Heart right ventricle (tissue), 16 donors: ENCODE measurements at places on chromosomes 1 and 21. TPM values are rescaled to one million over a fixed set of nuclear protein-coding genes. Genes with fewer than 3 reads are reported as not detected.

Gene POU3F1
- not detected for total RNA-seq

Gene OLFML3
- 6.1 TPM for total RNA-seq

Gene SDHC
- 423 TPM for total RNA-seq

Gene GBP2
- 9.6 TPM for total RNA-seq

Gene BRDT
- total RNA-seq, result not detected

Gene NUP210L
- total RNA-seq, result not detected

Gene TLR5
- total RNA-seq, result 3.2 TPM

Gene SPATA6
- total RNA-seq, result 11.3 TPM

Gene SLFNL1
- 0.28 TPM for total RNA-seq

Gene KCNA3
- 0.16 TPM for total RNA-seq

Gene KAZN
- total RNA-seq, result 1.9 TPM

Gene CDK18
- total RNA-seq, result 145 TPM

Gene IL10
- 1.2 TPM for total RNA-seq
